Stimulated activated CD8-positive, alpha-beta memory T cell treated with anti-CD3 and anti-CD28 coated beads, Interleukin-4, amount 100 ng/mL, for 4 hours (primary cell): ENCODE measurements at places on chromosomes 5 and 9.

DNA sequence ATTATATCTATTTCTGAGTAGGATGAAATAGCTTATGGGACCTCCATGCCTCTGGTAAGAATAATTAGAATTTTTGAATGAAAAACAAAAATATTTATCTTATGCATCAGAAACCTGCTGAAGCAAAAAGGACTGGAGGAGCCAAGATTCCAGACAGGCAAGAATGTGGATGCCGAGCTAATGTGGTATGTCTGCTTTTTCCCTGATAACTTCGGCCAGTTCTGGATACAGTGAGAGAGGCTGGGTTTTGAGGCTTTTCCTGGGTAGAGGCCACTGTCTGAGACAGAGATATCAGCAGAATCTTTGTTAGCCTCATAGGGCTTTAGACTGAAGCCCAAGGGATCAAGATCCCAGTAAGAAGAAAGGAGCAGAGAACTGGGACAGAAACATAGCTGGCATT lies 5.2 kb upstream of the CTNND2 start:
- DNase-seq, result no peak

- no peak for DNase-seq
These were observed 289.9 kb upstream of the SLC30A5 start for GRCh38 chr5:68803881-68804319.

DNA sequence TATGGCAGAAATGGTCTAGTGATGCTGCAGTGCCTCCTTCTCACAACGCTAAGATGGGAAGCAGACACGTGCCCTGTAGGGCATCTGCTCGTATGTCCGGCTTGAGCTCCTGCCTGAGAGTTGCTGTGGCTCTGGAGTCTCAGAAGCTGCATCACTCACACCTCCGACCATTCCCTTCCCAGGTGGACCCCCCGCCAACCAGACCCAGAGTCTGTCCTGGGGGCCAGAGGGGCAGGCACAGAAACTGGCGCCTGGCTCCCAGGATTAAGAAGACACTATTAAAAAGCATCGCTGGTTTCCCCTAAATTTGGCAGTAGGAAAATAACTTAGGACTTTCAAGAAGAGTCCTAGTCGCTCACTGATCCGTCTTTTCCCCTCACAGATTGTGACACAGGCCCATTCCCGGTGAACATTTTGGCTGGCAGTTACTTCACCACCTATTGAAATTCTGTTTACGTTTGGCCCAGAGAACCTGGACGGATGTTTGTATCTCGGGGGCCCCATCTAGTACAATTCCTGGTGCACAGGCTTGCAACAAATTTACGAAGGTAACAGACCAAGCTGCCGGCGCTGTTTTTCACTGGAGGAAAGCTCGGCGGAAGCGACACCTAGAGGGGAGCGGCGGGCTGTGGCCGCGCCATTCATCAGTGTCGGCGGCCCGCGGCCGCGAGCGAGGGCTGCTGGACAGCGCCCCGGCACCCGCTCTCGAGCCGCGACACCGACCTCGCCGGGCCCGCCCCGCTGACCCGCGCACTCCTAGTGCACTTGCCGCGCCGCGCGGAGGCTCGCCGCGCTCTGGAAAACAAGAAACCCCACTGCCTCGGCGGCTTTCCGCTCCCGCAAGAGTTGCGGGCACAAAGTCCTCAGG lies 1.6 kb downstream of the FSTL4 start:
- DNase-seq, result no peak

DNA sequence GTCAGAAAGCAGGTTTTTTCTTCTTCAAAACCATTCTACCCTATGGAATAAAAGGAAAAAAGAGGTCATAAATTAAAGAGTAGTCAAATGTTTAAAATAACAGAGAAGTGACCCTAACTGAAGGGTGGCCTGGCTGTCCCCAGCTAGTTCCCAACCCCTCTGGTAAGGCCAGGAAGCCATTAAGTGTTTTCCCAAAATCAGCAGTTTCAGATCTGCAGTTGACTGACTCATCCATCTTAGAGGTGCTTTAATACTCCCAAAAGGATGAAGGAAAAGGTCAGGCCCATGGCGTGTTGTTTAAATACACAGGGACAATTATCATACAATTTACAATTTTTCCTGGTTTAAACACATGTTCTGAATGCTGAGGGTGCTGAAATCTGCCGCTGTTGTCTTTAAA lies 47.9 kb upstream of the TBC1D9B start:
- no peak for DNase-seq

DNA sequence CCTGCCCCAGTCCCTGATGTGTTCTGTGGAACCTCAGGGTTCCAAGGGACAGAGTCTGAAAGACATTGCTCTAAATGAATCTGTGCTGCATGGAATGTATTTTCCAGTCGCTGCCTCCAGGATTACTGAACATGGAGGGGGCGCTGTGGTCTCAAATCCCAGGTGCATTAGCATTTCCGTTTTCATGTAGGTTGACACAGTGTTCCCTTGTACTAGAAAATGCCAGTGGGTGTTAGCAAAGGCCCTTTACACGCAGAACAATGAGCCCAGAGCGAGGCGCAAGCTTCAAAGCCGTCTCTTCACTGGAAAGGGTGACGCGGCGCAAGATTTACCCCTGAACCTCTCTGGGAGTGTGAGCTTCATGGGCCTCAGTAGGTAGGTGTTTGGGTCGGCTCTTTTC lies 308.3 kb downstream of the SLIT3 start:
- DNase-seq, result no peak

DNA sequence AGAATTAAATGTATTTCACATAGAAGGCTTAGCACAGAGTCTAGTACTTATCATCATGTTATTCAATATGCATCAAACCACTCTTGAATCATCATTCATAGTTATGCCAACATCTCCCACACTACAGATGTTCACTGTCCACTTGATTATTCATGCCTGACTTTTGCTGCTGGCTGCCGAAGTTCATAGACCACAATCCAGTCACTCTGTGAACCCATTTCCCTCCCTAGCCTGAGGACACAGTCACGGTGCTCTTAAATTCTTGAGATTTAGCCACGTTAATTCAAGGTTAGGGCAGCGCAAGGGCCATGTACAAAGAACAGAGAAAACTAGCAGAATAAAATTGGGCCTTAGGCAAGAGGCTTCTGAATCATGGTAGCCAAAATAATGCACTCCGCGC lies 32.4 kb downstream of the ABCA1 start:
- DNase-seq, result no peak

DNA sequence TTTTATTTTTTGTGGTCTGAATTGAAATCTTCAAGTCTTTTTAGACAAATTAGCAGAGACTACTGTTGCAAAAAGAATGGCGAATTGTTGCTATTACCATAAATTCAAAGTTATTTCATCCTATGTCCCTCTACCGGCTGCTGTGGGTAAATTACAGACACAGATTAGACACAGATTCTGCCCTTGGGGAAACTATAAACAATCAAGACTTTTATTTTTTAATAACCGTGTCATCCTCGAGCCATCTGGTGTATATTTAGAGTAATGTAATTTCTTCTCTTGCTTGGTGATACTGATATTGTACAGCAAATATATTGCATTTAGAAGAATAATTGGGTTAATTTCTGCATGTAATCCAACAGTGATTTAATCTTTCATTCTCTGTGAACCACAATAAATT lies 228.0 kb upstream of the ADAMTSL1 start:
- DNase-seq, result no peak

- no peak for DNase-seq
These were observed 12.6 kb upstream of the FYB1 start for GRCh38 chr5:39231705-39232525.

GRCh38 chr5:126641387-126641786 lies 40.6 kb downstream of the PHAX start:
- DNase-seq, result no peak

- DNase-seq, result no peak
These were observed 287.0 kb downstream of the GAS1 start for GRCh38 chr9:86660146-86660943.

GRCh38 chr9:1125741-1126140 lies 75.6 kb downstream of the DMRT2 start:
- no peak for DNase-seq

DNA sequence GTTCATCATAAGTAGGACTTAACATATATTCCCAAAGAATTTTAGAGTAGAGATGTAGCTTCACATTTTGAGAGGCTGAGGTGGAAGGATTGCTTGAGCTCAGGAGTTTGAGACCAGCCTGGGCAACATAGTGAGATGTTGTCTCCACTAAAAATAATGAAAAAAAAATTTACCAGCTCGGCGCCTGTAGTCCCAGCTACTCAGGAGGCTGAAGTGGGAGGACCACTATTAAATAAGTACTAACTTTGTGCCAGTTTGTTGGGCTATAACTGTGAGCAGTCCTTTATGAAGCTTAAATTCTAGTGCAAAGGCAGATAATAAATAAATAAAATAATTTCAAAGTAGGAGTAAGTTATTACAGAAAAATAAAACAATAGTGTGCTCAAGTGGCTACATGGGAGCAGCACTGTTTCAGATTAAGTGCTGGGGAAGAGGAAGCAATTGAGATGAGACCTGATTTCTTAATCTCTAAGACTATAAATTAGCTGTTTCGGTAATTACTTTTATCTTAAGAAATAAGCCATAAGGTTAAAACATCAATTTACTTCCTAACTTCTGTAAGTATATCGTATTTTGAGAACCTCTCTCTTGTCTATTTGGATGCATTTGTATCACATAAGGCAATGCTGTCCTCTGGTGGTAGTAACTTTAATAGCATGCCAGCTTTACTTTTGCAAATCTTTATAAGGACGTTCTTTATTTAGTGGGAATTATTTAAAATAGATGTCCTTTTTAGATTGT lies 98.9 kb downstream of the CSNK1G3 start:
- no peak for DNase-seq

DNA sequence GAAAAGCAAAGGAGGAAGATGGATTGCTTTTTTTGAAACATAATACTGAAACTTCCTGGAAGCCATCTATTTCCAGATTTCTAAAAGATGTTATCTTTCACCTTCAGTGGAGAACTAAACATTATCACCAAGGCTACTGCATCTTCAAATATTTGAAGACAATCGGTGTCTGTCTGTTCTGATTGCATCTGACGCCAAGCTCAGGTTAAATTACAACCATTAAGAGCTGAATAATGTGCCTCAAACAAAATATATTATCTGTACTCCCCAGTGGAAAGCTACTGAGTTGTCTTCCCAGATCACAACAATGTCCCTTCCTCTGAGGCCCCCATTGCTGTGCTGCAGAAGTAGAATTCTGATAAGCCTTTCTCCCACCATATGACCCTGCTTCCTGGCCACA lies 342.3 kb downstream of the PLK2 start:
- no peak for DNase-seq

- no peak for DNase-seq
These were observed 60.0 kb downstream of the PSMB7 start for GRCh38 chr9:124355039-124355940.

DNA sequence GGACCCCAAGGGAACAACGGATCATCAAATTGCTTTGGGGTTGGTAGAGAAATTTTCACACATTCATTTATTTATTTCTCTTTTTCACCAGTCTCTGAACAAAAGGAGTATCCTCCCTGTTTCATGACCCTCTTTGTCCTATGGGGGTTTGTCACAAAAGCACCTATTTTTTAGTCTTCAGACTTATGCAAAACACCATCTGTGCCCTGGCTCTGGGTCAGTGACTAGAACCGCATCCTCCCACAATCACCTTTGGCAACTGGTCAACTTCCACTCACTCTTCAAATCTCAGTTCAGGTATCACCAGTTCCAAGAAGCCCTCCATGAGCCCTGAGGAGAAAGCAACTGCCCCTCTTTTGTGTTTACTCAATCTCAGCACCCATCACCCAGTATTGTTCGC lies 395.7 kb downstream of the CDK5RAP2 start:
- no peak for DNase-seq

GRCh38 chr5:165497707-165498106 lies 1992.3 kb downstream of the MAT2B start:
- DNase-seq, result no peak

DNA sequence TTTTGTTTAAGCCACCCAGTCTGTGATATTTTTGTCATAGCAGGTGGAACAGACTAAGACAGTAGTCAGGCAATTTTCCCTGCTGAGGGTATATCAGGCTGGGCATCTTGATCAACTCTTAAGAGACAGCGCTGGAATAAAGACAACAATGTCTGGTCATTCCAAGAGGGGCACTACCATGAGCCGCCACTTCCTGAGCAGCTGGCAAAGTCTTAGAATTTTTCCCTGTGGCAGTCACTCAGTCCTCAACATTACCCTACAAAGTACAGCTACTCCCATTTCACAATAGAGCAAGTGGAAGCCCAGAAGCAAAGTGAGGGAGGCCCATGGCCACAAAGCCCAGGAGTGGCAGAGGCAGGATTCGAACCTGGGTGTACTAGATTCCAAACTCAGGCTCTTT lies 74.8 kb downstream of the SH3PXD2B start:
- DNase-seq, result no peak

- no peak for DNase-seq
These were observed 189.1 kb upstream of the ADRA1B start for GRCh38 chr5:159727167-159727566.

- no peak for DNase-seq
These were observed 2.5 kb upstream of the TENT4A start for GRCh38 chr5:6710551-6711318.

GRCh38 chr9:97774673-97775072 lies 77.5 kb upstream of the XPA start:
- no peak for DNase-seq

DNA sequence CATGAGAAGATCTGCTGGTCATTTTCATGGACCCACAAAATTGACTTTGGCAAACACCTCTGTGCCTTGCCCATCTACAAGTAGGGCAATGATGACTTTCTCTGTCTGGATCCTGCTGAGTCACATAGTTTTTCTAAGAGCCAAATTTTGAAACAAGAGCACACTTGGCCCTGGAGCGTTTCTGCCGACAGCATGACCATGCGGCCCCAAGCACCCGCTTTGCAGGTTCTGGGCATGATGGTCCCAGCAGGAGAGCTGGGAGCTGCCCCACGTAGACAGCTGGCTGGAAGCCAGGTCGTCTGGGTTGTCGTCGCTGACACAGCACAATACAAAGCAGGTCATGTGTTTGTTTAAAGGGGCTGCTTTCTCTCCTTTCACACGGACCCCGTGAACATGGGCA lies 159.8 kb downstream of the SYK start:
- no peak for DNase-seq

DNA sequence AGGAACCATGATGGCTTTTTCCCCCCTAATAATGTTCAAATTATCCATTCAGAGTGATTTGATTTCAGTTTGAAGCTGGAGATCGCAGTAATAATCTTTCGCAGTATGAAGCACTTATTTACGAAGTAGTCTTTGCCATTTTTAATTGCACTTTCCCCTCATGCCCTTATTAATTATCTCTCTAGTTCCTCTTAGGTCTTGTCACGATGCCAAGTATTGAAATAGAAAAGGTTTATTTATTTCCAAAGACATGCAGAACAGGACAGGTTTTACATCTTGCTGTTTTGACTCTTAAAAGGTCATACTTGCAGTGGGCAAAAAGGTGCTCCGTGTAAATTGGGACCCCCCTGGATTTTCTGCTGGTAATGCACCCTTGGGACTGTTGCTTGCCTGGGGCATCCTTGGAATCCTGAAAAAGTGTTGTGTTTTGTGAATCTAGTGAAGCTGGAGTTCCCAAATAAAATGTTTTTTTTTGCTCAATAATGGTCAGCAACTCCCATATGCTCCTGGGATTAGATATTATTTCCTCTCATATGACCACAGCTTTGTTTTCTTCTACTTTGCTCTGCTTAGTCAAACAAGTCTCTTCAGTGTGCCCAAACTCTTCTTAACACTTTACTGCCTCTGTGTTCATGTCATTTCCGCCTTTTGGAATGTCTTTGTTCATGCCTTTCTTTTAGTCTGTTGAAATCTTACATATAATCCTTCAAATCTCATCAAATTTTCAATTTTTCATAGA lies 278.3 kb downstream of the TMEM38B start:
- DNase-seq, result no peak
